ENCODE measurements at places on chromosomes 3 and 15. TPM values are rescaled to one million over a fixed set of nuclear protein-coding genes. Genes with fewer than 3 reads are reported as not detected.

Gene EIF1B
- 132 TPM for polyA plus RNA-seq

Gene SERPINI1
- 60.6 TPM for polyA plus RNA-seq

Gene ACKR2
- polyA plus RNA-seq: 2.2 TPM

Gene TCAIM
- polyA plus RNA-seq: 46.7 TPM

Gene TOPAZ1
- polyA plus RNA-seq: not detected

Gene CEP152
- 9.4 TPM for polyA plus RNA-seq

Gene SLC35A5
- 74.0 TPM for polyA plus RNA-seq

Gene SLC7A14
- 2.0 TPM for polyA plus RNA-seq

Gene SCN11A
- 0.66 TPM for polyA plus RNA-seq

Gene ALS2CL
- polyA plus RNA-seq: 12.1 TPM

Gene IL17RB
- polyA plus RNA-seq: 15.0 TPM

Gene GALK2
- 27.5 TPM for polyA plus RNA-seq

Gene GRAMD2A
- polyA plus RNA-seq: 8.7 TPM

DNA sequence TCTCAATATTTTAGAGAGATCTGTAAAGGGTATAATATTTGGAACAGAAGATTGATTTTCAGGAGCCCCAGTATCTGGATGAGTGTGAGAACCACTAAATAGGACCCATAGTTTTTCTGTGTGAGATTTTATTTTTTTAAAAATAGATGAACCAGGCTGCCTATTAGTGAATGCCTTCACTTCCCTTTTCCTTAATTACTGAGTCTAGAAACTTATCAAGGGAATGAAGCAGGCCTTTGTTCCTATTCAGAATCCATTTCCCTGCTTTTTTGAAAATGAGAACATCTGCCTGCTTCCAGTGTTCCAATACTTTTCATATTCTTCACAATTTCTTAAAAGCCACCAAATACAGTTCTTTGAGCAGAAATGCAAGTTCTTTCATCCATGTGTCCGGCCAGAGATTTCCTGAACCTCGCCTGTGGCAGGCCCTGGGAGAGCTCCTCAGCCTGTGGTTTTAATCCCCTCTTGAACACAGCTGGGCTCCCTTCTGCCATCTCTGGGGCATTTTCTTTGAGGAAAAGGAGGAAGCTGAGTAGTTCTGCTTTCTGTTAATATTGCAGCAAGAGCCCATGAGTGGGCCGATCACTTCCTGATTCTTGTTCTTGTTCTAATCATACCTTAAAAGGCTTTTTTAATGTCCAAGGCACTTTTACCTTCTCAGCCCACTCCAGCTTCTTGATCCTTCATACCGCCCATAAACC lies 4.7 kb downstream of the EHD4 start:
- DNase-seq: no peak

DNA sequence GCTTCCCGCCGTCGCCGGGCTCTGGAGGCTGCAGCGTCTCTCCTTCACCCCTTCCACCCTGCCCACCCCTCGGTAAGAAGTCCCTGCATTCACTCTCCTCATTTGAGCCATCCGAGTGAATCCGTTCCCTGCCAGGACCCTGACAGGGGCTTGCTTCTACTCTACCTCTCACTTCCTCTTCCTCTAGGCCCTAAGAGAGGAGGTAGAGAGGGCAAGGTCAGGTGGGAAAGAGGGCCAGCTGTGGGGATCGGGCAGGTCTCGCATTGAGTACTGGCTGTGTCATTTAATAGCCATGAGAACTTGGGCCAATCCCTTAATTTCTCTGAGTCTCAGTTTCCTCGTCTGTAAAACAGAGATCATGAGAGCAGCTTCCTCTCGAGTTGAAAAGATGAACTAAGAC lies 283.6 kb downstream of the UACA start:
- DNase-seq: no peak

DNA sequence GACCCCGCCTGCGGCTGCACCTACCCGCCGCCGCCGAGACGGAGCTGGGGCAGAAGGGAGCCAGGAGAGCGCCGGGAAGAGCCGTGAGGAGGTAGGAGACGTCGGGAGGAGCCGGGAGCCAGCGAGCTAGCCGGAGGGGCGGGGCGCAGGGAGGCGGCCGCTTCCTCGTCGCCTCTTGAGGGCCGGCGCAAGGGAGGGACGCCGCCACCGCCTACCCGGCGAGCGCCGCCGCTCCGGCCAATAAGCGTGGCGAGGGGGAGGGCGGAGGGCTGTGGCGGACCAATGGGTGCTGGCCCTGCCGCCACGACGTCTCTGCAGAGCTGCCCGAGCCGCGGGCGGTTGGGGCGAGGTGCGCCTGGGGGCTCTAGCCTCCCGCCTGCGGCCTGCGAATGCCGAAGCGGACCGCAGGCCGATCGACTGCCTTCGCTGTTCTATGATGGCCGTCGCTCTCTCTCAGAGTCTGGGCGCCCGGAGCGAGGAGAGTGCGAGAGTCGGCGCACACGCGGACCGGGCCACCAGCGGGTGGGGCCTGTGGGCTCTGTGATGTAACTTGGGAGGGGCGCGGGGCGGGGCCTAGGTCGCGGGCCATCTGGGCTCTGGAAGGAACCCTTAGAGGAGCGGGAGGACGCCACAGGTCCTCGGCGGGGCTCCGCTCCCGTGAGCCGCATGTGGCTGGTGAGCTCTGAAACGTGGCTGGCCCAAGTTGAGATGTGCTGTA lies 72.7 kb upstream of the MAP4 start:
- peak; percentile 93 for DNase-seq

DNA sequence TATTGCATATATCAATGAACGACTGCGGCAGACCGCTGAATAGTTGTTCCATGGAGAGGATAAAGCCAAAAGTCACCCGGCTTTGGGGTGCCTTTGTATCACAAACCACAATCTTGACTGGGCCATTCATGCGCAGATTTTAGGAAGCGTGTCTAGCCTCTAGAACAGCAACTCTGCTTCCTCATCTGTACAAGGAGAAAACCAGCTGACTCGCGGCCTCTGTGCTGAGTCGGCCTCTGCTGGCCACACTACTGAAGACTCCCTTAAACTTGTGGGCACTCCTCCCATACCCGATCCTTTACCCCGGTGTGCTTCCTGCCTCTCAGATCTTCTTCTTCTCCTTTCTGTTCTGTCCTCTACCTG lies 872 bp downstream of the DLEC1 start:
- DNase-seq: no peak

GRCh38 chr3:134074001-134074789 lies 44.5 kb upstream of the SLCO2A1 start:
- DNase-seq: no peak

- DNase-seq: no peak
Measured at GRCh38 chr15:82951472-82952157, 905 bp downstream of the HOMER2 start.

GRCh38 chr15:39084674-39085530 lies 496.0 kb upstream of the THBS1 start:
- no peak for DNase-seq

DNA sequence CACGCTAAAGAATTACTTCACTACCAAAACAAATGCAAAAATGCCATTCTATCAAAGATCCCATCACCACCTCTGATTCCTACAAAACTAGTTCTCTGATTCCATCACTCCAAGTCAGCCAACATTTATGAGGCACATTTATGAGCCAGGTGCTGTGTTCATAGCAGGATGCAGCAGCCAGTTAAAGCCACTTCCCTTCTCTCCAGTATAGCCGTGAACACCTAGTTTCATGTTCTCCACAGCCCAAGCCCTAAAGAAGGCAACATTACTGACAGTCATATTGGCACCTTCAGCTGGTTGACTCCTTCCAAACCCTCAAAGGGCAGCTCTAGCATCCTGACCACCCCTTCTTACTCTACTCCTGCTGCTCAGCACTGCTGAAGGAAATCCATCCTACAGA lies 36.4 kb downstream of the RYK start:
- no peak for DNase-seq

- peak; percentile 43 for DNase-seq
Measured at GRCh38 chr15:29114221-29115092, 155.2 kb downstream of the NSMCE3 start.

DNA sequence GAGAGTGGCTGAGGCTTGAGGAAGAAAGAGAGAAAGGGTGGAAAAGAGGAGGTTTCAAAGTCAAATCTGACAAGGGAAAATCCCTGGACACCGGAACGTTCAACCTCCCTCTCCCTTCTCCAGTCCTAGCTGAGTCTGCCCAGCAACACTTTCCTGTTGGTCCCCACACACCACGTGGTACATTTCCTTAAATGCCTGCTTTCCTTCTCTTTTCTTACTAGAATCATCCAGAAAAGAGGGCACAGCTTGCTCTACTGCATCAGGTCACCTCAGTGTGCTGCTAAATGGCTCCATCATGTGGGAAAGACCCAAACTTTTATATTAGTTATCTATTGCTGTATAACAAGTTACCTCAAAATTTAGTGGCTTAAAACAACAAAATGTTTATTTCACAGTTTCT lies 181.2 kb downstream of the NECTIN3 start:
- no peak for DNase-seq

GRCh38 chr3:31185062-31185357 lies 290.5 kb upstream of the GADL1 start:
- no peak for DNase-seq

DNA sequence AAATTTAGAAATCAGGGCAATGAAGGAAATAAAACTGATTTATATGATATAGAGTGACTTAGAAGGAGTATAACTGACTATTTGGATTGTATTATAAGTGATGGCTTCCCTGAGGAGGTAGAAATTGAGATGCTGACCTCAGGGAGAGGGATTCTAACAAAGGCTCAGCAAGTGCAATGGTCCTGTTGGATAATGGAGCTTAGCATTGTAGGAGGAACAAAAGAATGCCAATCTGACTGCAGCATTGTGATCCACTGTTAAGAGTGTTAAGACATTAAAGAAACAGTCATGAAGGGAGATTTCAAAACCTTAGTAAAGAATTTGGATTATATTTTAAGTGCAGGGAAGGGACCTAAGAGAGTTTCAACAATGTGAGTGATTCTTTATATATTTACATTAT lies 158.4 kb upstream of the NAALADL2 start:
- no peak for DNase-seq

DNA sequence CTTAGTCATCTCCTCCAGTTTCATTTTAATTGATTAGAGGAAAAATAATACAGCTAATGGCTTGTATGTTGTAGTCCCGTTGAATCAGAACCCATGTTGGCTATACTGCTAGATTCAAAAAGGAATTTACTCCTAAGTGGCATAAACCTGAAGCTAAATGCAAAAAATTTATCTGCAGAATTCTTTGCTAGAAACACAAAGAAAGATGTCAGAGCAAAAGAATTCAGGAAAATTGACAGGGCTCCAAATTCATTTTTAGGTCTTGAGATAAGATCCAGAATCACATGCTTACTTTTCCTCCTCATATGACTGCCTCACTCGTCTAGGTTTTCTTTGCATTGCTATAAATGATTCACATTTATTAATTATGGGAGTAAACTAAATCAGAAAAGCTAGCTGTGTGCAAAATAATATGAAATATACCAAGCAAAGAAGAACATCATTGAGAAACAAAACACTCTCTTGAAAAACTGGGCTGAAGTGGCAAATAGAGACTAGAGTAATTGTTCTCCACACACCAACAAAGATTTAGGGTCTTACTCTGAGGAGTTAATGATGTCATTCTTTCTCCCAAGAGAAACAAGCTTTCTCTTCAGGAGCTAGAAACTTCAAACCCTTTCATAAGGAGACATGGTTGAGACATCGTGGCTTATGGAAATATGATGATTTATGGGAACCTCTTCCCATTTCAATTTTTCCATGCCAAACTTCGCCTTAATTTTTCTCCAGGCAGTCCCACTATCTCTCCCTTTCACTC lies 94.8 kb upstream of the FEZF2 start:
- DNase-seq: no peak

GRCh38 chr15:67134067-67134838 lies 68.9 kb downstream of the SMAD3 start:
- peak; percentile 87 for DNase-seq

DNA sequence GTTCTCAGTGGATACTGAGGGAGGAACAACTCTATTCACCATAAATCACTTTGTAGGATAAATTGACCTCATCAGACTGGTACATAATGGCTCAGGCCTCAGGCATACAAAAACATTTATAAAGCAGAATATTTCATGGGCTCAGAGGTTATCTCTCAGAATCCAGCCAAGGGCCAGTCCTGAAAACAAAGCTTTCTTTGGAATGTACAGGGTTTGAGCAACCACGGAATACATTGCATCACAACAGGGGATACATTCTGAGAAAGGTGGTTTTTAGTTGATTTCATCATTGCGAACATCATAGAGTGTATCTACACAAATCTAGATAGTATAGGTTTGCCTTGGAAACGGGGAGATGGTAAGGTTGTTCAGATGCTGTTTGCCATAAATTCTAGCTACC lies 33.4 kb upstream of the CTDSPL2 start:
- no peak for DNase-seq

GRCh38 chr3:184559336-184559735 lies 2.2 kb upstream of the EPHB3 start:
- no peak for DNase-seq

DNA sequence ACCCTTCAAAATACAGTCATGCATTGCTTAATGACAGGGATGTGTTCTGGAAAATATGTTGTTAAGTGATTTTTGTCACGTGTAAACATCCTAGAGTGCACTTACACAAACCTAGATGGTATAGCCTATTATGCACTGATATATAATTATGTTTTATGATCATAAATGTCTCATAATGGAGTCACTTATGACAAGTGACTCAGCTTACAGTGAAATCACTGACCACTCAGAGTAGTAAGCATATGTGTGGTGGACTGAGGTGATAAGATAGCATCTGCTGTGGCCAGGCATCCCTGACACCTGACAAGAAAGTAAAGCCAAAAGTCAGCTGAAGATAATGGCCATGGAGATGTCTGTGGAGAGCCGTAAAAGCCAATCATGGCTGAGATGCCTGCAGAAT lies 5.4 kb downstream of the ACAD11 start:
- no peak for DNase-seq

DNA sequence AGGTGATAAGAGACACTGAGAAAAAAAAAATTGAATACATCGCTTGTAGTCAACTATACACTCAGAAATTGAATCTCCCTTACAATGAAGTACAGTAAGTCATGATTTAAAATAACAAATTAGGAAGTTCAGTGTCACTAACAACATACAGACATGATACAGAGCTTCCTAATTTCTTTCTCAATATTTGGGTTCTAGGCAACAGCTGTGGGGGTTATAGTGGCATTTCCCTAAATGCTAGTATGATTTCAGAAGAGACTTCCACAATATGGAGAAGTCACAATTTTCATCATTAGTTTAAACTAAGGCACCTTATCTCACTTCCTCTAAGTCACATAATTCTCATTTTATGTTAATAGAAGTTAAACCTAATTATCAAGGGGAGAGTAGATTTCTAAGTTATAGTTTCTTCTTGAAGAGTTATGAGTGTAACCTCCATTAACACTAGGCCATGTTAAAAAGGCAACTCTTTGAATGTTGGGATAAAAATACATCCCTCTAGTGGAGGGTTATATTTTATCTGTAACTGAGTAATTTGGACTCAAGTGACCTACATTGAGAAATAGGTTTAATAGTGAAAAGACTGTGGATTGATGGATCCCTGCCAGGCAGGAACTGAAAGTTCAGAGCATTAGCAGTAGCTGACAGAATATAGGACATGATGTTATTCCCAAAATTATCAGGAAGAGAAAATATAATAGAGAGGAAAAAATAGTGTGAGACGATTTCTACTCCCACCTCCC lies 286.0 kb upstream of the SUCLG2 start:
- no peak for DNase-seq

GRCh38 chr3:186534113-186534669 lies 10.0 kb downstream of the CRYGS start:
- no peak for DNase-seq
